Esophagus squamous epithelium (tissue), 5 donors: ENCODE measurements at places on chromosomes 12 and 14.
A peak's percentile ranks its signal among the peaks of the same experiment; 100 is the strongest.

DNA sequence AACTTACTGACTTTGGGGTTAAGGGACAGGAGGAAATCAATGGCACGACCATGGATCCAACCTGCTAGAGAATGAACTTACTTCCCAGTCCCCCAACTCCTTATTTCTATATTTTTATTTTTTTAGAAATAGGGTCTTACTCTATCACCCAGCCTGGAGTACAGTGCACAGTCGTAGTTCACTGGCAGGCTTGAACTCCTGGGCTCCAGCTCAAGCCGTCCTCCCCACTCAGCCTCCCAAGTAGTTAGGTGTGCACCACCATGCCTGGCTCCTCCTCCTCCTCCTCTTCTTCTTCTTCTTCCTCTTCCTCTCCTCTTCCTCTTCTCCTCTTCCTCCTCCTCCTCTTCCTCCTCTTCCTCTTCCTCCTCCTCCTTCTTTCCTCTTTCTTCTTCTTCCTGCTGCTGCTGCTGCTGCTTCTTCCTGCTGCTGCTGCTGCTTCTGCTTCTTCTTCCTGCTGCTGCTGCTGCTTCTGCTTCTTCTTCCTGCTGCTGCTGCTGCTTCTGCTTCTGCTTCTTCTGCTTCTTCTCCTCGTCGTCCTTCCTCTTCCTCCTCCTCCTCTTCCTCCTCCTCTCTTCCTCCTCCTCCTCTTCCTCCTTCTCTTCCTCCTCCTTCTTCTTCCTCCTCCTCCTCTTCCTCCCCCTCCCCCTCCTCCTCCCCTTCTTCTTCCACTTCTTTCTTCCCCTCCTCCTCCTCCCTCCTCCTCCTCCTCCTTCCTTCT is 390.1 kb upstream of the RGS6 start:
- no peak for DNase-seq

- no peak for DNase-seq
These were observed 178.1 kb upstream of the NOVA1 start for GRCh38 chr14:26775765-26776563.

- no peak for DNase-seq
These were observed 7.4 kb upstream of the GCH1 start for GRCh38 chr14:54909817-54910558.

DNA sequence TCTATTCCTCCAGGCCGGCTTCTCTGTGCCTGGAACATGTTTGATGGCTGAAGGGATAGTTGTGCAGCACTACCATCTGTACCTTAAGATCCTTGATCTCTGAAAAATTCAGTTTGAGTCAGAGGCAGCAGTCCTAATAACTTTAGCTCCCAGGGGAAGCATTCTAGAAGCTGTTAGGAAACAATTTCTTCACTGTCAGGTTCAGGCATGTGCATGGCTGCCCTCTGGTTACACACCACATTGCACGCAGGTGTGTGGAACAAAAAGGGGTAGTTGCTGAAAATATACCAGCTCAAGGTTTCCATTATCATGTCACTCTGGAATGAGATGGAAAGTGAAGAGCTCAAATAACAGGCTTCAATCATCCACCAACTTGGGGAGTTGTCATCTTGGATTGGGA is 80.1 kb downstream of the CHST11 start:
- DNase-seq: no peak

DNA sequence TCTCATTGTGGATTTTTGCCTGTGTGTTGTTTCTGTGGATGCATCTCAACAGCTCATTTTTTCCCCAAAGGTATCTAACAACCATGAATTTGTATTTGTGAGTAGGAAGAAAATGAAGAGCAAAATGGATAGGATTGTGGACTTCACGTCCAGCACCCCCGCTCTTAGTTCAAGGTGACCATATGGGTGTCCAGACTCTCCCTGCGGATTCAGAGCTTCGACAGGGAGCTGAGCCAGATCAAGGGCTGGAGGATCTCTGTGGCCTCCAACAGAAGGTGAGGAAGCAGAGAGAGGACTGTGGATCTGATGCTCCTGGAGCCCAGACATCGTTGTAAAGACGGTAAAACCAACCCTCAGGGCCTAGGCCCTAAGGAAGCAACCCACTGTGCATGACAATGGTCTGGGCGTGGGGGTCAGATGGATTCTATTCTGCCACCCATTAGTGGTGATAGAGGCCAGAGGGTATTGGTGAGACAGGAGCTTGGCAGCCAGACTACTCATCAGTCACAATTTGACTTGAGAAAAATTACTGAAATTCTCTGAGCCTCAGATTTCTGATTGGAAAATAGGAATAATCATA is 659.7 kb upstream of the TMEM132C start:
- no peak for DNase-seq

DNA sequence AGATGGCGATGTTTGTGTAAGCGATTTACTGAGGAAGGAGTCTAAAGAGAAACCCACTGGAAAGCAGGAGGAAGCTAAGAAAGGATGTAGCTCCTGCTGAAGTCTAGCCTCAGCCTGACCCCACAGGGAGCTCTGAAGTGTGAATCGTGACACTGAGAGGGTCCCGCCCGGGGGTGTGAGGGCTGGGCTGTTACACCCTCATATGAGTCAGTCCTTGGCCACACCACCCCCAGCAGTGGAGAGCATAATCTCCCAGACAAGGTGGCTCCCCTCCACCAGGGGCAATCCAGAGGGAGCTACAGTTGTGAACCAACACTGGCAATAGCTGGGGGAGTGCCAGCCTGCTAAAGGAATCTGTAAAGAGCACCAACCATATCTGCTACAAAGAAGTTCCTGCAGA is 31.5 kb downstream of the SVOP start:
- DNase-seq: no peak

- DNase-seq: no peak
These were observed 11.2 kb downstream of the COX14 start for GRCh38 chr12:50123203-50123602.

DNA sequence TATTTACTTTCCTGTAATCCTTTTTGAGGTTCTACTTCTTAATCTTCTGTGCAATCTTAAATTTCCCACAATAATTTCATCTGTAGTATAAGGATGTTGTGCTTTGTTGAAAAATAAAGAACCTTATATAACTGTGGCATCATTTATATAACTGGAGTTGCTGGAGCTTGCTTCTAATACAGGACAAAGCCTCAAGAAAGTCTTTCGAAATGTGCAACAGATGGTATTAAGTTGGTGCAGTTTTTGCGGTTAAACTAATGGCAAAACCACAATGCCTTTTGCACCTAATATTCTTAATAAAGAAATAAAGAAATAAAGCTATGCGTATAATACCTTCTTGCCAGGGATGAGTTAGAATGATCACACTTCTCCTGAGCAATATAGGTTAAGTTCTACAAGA is 180.0 kb downstream of the KITLG start:
- DNase-seq: no peak

- DNase-seq: no peak
These were observed 122.9 kb downstream of the PAX9 start for GRCh38 chr14:36784541-36784940.

DNA sequence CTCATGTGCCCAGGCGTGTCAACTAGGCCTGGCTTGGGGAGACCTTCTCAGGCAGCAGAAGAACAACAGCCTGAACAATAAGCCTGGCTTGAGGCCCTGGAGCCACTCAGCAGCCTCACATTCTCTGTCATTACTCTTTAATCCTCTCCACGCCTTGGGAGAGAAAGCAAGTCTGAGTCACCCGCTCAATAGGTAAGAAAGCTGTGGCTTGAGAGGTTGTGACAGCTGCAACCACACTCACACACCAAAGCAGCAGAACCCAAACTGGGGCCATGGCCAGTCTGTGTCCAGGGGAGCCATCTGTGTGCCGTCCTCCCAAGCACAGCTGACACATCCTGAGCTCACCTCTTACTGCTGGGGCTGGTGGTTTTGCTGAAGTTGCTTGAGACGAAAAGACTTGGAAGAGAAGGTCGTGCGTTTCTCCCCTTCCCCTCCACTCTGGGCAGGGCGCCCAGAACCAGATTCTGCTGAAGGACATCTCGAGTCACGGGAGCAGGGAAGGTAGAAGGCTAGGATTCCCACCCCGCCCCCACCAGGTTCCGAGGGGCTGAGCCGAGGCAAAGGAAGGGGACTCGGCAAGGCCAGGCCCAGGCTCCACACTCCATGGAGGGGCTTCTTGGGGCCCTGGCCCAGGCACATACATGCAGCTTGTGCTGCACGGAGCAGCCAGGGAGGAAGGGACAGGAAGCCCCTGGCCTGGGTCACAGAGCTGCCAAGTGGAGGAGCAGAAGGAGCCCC is 5.5 kb downstream of the TMEM63C start:
- DNase-seq: no peak

DNA sequence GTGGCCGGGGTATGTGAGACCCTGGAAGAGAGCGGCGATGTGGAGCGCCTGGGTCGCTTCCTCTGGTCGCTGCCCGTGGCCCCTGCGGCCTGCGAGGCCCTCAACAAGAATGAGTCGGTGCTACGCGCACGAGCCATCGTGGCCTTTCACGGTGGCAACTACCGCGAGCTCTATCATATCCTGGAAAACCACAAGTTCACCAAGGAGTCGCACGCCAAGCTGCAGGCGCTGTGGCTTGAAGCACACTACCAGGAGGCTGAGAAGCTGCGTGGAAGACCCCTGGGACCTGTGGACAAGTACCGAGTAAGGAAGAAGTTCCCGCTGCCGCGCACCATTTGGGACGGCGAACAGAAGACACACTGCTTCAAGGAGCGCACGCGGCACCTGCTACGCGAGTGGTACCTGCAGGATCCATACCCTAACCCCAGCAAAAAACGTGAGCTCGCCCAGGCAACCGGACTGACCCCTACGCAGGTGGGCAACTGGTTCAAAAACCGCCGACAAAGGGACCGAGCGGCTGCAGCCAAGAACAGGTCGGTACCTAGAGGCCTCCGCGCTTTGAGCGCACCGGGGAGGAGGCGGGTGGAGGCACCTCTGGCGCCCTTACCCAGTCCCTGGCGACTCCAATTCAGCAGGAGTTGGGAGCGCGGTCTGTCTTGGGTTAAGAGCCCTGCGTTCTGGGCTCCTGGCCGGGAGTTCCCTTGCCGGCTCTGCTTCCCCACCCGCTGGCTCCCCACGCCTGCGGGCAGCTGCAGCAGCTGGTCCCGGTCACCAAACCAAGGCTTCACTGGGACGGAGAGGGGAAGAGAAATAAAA is 700 bp downstream of the SIX6 start:
- DNase-seq: no peak

GRCh38 chr12:124506145-124506831 is 61.1 kb downstream of the NCOR2 start:
- DNase-seq: peak; percentile 25

DNA sequence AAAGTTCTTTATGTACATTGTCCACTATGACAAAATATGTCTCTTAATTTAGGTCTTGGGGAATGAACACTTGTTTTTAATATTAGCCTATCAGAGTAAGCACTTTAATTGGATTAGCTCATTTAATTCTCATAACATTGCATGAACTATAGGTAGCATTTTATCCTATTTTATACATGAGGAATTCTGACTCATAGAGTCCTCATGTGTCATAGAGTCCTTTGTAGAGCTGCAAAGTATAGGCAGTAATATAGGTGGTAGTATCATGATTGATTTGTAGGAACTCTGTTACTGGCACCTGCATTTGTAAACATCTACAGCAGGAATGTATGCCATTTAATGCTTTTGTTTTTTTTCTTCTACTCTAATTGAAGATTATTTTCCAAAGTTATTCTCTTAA is 96.0 kb downstream of the GPHN start:
- DNase-seq: no peak

- DNase-seq: no peak
These were observed 6.8 kb downstream of the NTF3 start for GRCh38 chr12:5438671-5439200.

- DNase-seq: no peak
These were observed 6.4 kb downstream of the SLC15A4 start for GRCh38 chr12:128817111-128818015.
